NCI-H1694 treated with DMSO at 0.1 percent for 48 hours (cell line): ENCODE measurements at places on chromosomes 5 and 9.

GRCh38 chr9:107025260-107026035 lies 162.5 kb downstream of the ZNF462 start:
- no peak for DNase-seq

DNA sequence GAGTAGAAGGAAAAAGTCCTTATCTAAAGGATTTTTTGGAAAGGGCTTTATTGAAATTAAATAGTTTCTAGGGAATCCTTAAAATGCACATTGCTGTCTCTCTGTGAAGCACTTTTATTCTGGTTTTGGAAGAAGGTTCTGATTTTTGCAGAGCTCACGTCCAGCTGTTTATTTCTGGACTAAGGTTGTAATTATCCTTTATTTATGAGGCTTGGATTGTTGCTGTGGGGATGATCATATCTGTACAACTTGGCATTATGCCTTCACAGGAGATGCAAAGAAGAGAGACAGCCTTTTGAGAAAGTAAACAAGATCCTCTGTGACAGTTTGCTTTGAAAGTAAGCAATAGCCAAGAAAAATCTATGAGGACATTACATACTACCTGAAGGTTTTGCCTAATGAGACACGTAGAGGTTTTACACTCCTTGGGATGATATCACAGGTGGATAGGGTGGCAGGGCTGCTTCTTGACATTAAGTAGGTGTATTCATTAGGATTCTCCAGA lies 14.6 kb downstream of the SMARCA2 start:
- no peak for DNase-seq

GRCh38 chr5:168822248-168822744 lies 243.1 kb upstream of the PANK3 start:
- DNase-seq = no peak

- no peak for DNase-seq
These were observed 288.3 kb downstream of the SLF1 start for GRCh38 chr5:94906750-94907149.

GRCh38 chr9:76588316-76588715 lies 129.3 kb downstream of the GCNT1 start:
- no peak for DNase-seq

DNA sequence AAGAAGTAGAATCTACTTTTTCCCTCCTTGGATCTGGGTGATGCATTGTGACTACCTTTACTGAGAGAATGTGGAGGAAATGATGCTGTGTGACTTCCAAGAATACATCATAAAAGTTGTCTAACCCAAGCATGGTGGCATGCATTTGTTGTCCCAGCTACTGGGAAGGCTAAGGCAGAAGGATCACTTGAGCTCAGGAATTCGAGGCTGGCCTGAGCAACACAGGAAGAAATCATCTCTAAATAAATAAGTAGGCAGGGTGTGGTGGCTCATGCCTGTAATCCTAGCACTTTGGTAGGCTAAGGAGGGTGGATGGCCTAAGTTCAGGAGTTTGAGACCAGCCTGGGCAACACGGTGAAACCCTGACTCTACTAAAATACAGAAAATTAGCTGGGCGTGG lies 143.2 kb upstream of the VLDLR start:
- DNase-seq = no peak

DNA sequence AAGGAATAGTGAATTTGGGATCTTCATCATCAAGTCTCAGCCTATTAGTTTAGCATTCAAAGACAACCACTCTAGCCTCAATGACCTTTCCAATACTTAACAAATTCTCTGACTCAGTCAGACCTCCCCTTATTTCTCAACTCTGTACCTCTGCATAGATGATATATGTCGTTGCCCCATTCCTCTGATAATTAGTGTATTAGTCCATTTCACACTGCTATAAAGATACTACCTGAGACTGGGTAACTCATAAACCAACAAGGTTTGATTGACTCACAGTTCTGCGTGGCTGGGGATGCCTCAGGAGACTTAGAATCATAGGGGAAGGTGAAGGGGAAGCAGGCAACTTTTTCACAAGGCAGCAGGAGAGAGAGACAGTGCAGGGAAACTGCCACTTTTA lies 8.9 kb downstream of the MRPL22 start:
- no peak for DNase-seq

- no peak for DNase-seq
These were observed 273.9 kb downstream of the NPR3 start for GRCh38 chr5:32984851-32985610.
